ENCODE measurements at places on chromosomes 5 and 9. TPM values are rescaled to one million over a fixed set of nuclear protein-coding genes. Genes with fewer than 3 reads are reported as not detected.
A peak's percentile ranks its signal among the peaks of the same experiment; 100 is the strongest.

DNA sequence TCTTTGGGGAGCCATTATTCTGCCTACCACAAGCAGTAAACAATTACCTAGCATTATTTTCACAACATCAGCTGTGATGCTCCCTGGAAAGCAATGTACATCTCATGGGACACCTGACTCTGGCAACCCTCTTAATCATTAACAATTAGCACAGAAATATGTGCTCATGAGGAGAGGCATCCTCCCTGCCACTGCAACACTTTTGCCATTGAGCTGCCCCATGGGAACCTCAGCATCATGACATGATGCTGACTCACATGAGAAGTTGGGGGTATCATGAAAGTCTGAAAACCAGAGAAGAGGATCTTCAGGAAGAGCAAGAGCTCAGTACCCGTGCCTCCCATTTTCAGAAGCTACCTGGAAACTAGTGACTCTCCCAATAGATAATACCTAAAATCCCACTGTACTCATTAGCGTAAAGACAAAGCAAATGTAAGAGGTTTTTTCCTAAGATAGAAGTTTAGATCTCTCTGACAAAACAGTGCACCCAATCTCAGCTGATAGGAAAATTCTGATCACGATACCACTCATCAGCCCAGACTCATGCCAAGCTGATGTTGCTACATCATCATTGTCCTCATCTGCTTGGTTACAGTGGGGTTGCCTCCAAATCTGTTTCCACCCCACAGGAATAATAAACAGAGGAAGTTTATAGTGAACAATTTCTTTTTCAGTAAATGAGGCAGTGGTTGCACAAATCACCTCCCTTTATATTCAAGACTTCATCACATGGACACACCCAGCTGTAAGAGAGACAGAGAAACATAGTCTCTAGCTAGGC lies 244.5 kb downstream of the NR2F1-AS1 start:
- no peaks in the 10 kb centered on the region for H3K27me3 ChIP-seq
- DNase-seq, result no peak
- H3K4me1 ChIP-seq, result no peaks in the 10 kb centered on the region
- H3K36me3 ChIP-seq, result no peaks in the 10 kb centered on the region
- H3K4me3 ChIP-seq, result no peak overlapping the region
- H3K27ac ChIP-seq, result no peak overlapping the region

GRCh38 chr5:107395632-107396350 lies 274.9 kb downstream of the EFNA5 start:
- no peaks in the 10 kb centered on the region for H3K36me3 ChIP-seq
- H3K27ac ChIP-seq, result no peak overlapping the region
- H3K27me3 ChIP-seq, result peaks cover 14% of the 10 kb centered on the region
- no peak overlapping the region for H3K4me3 ChIP-seq
- H3K4me1 ChIP-seq, result no peaks in the 10 kb centered on the region

- H3K4me3 ChIP-seq, result no peak overlapping the region
- H3K27ac ChIP-seq, result no peak overlapping the region
- no peaks in the 10 kb centered on the region for H3K4me1 ChIP-seq
- no peaks in the 10 kb centered on the region for H3K36me3 ChIP-seq
- peaks cover 22% of the 10 kb centered on the region for H3K27me3 ChIP-seq
- DNase-seq, result no peak
These were observed 91.5 kb upstream of the DNAH5 start for GRCh38 chr5:14035859-14036503.

- H3K27me3 ChIP-seq, result no peaks in the 10 kb centered on the region
- H3K4me3 ChIP-seq, result no peak overlapping the region
- no peaks in the 10 kb centered on the region for H3K36me3 ChIP-seq
- peaks cover 47% of the 10 kb centered on the region for H3K4me1 ChIP-seq
- H3K27ac ChIP-seq, result no peak overlapping the region
These were observed 123.9 kb downstream of the TLE4 start for GRCh38 chr9:79695531-79696175.

DNA sequence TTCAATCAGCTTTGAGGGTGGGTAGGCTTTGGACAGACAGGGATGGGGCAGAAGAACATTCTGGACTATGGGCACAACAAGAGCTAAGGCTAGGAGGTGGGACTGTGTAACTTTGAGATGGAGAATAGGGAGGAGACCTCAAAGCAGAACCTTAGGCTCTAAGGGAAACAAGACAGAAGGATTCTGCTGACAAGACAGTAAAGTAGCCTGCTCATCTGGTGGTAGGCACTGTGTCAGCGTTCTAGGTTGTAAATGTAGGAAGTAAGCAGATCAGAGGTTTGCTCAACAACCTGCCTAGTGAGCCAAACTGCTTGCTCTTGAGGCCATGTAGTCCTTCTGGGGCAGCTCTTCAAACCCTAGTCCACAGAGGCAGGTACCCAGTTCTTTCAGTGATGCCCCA lies 15.0 kb upstream of the IL12B start:
- peaks cover 27% of the 10 kb centered on the region for H3K4me1 ChIP-seq
- no peak overlapping the region for H3K27ac ChIP-seq
- DNase-seq, result no peak
- no peak overlapping the region for H3K4me3 ChIP-seq
- peaks cover 6% of the 10 kb centered on the region for H3K27me3 ChIP-seq
- peaks cover 4% of the 10 kb centered on the region for H3K36me3 ChIP-seq

The FOXD4L4 gene
- total RNA-seq, result 0.14 TPM

GRCh38 chr5:125410537-125411070 lies 664.2 kb upstream of the ZNF608 start:
- no peak overlapping the region for H3K27ac ChIP-seq
- no peaks in the 10 kb centered on the region for H3K27me3 ChIP-seq
- peaks cover 7% of the 10 kb centered on the region for H3K4me1 ChIP-seq
- H3K4me3 ChIP-seq, result no peak overlapping the region

DNA sequence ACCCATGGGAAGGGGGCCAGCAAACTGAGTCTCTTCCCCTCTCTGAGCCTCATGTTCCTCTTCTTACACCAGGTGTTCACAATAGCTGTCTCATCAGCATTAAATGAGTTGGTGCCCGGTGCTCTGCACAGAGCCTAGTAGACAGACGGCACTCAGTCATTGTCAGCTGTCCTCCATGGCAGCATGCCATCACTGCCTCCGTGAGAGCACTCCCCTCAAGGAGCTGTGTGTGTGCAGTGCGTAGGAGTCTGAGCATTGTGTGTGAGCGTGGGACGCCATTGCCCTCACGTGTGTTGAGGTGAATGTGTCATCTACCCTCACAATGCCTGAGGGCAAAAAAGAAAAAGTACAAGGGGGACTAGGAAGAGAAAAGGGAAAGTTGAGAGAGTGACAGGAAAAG lies 536.5 kb downstream of the CDK5RAP2 start:
- no peak for DNase-seq
- H3K4me1 ChIP-seq, result no peaks in the 10 kb centered on the region
- H3K27me3 ChIP-seq, result no peaks in the 10 kb centered on the region

DNA sequence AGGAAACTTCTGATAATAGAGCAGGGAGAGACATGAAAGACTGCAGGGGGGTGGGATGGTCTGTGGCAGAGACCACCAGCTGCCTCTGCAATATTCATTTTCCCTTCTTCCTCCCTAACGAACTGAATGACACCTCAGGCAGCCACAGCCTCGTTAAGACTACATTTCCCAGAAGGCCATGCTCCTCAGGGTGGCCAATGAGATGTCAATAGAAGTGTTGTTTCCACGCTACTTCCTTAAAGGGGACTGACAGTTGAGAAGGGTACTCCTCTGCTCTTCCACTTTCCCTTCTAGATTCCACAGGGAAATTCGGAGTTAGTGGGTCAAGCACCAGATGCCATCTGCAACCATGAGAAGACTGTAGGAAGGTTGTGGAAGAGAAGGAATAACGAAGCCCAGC lies 52.0 kb upstream of the DAPK1 start:
- H3K36me3 ChIP-seq, result no peaks in the 10 kb centered on the region
- DNase-seq, result peak; percentile 16
- peaks cover 5% of the 10 kb centered on the region for H3K4me1 ChIP-seq
- H3K4me3 ChIP-seq, result no peak overlapping the region
- H3K27ac ChIP-seq, result no peak overlapping the region

DNA sequence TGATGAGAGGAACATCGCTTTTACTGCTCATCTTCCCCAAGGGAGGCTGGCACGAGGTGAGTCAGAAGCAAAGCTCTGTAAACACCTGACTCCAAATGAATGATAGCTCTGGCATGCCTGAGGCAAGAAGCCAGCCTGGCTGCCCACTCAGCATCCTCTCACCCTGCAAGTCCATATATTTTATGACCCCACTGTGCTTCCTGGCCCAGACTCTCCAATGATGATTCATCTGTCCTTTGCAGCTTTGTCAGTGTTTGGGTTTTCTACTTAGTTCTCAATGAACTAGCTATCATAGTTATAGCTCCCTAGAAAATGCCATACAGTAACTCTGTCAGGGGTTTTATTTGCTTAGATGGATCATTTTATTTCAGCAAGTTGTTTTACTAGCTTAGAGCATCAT lies 52.1 kb upstream of the FSTL4 start:
- H3K27me3 ChIP-seq, result peaks cover 16% of the 10 kb centered on the region
- H3K4me1 ChIP-seq, result no peaks in the 10 kb centered on the region
- no peak overlapping the region for H3K27ac ChIP-seq
- DNase-seq, result no peak

DNA sequence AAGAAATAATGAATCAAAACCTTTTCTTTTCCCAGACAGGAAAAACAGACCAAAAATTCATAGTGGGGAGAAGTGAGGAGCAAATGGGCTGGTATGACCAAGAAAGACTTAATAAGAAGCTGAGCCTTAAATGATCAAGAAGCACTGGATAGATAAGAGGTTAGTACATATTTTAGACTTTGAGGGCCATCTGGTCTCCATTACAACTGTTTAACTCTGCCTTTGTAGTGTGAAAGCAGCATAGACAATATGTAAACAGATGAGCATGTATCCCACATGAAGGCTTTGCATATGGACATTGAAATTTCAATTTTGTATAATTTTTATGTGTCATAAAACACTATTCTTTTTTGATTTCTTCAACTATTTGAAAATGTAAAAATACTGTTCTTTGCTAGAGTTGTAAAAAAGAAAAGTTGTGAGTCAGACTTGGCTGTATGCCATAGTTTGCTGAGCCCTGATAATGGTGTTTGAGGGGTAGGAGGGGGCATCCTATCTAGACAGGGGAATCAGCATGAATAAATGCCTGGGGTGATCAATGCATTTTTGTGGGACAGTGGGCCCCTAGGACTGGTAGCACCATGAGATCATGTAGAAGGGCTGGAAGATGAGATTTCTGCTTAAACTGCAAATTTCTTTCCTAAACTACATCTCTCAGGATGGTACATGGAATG lies 91.8 kb upstream of the GPR151 start:
- H3K4me3 ChIP-seq, result no peak overlapping the region
- no peak for DNase-seq
- no peak overlapping the region for H3K27ac ChIP-seq
- no peaks in the 10 kb centered on the region for H3K4me1 ChIP-seq
- H3K36me3 ChIP-seq, result no peaks in the 10 kb centered on the region

DNA sequence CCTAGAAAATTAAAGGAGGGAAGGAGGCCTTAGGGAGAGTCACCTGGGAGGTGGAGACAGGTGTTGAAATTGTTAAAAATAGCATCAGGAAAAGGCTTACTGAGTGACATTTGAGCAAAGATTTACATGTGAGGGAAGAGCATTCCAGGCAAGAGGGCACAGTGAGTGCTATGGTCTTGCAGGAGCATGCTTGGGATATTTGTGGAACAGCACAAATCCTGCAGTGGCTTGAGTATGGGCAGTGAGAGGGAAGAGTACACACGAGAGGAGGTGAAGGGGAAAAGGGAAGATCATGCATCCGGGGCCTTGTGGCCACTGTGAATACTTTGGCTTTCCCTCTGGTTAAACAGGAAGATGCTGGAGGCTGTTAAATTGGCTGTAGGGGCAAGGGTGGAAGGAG lies 36.6 kb downstream of the ACER2 start:
- peaks cover 15% of the 10 kb centered on the region for H3K4me1 ChIP-seq
- no peak overlapping the region for H3K4me3 ChIP-seq
- no peaks in the 10 kb centered on the region for H3K36me3 ChIP-seq
- H3K27me3 ChIP-seq, result no peaks in the 10 kb centered on the region
- H3K27ac ChIP-seq, result no peak overlapping the region

DNA sequence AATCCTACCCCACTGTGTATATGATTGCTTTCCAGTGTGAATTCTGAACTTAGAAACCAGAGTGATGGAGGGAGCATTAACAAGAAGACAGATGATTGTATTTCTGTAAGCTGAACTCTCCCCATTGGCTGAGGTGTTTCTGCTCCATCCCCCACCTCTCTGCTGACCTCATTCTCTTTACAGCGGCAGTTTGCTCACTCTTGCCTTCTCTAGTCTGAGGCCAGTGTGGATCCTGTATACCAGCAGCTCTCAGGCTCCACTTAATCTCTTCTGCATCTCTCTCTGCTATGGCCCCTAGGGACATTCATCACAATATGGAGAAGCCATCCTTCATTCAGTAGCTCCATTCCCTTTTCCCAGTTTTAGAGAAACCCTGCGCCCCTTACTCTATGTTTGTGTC lies 358.8 kb downstream of the MAN2A1 start:
- no peaks in the 10 kb centered on the region for H3K27me3 ChIP-seq
- DNase-seq, result no peak
- H3K4me3 ChIP-seq, result no peak overlapping the region
- peaks cover 18% of the 10 kb centered on the region for H3K36me3 ChIP-seq
- H3K4me1 ChIP-seq, result peaks cover 22% of the 10 kb centered on the region

The PCSK5 gene
- 4.7 TPM for total RNA-seq

DNA sequence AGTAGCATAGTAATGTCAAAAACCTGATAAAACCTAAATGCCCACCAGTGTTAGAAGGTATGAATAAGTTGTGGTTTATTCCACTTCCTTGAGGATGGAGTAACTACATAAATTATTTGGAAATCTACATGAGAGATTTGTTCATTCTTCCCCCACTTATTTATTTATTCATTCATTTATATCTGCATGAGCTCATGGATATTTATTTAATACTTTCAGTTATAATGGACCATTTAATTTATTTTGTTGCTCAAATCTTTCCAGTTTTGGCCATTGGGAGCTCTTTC lies 223.8 kb upstream of the S1PR3 start:
- no peak overlapping the region for H3K27ac ChIP-seq
- H3K27me3 ChIP-seq, result peaks cover 11% of the 10 kb centered on the region
- no peaks in the 10 kb centered on the region for H3K36me3 ChIP-seq
- no peak for DNase-seq
- peaks cover 4% of the 10 kb centered on the region for H3K4me1 ChIP-seq
- no peak overlapping the region for H3K4me3 ChIP-seq

The STPG3 gene
- total RNA-seq, result 0.63 TPM

- H3K4me3 ChIP-seq, result no peak overlapping the region
- no peaks in the 10 kb centered on the region for H3K36me3 ChIP-seq
- no peak for DNase-seq
- no peak overlapping the region for H3K27ac ChIP-seq
These were observed 30.4 kb downstream of the GARNL3 start for GRCh38 chr9:127295005-127295404.

The NXNL2 gene
- total RNA-seq, result not detected

DNA sequence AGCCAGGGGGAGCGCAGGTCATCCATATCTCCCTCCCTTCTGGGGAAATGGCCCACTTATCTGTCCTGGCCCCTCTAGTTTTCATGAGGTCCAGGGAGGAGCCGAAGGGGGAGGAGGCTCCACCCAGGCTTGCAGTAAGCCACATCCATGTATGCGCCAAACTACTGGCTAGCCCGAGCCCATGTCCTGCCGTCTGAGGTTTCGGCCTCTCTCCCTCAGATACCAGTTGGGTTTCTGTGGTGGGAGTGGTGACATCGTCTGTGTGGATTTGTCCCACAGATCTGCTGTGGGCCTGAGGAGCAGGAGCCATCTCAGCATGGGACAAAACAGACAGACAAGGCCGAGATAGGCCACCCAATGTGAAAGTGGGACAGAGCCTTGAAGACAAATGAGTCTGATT lies 78.3 kb upstream of the ORM1 start:
- no peak for DNase-seq
- no peaks in the 10 kb centered on the region for H3K27me3 ChIP-seq
- no peak overlapping the region for H3K27ac ChIP-seq

The ADGRD2 gene
- total RNA-seq, result not detected

GRCh38 chr9:3756071-3756470 lies 230.3 kb upstream of the RFX3 start:
- H3K4me3 ChIP-seq, result no peak overlapping the region
- peaks cover 6% of the 10 kb centered on the region for H3K27me3 ChIP-seq
- H3K27ac ChIP-seq, result no peak overlapping the region
- DNase-seq, result no peak

Data from activated T-cell treated with anti-CD3 and anti-CD28 coated beads, Interleukin-2, amount 50 U/mL, for 72 hours (primary cell).